A375 (cell line): ENCODE measurements at places on chromosomes 16 and 17. TPM values are rescaled to one million over a fixed set of nuclear protein-coding genes. Genes with fewer than 3 reads are reported as not detected.

Gene SCNN1B
- not detected in 2 replicates for total RNA-seq

Gene PPP1R1B
- 1.4 TPM in 2 replicates for total RNA-seq

Gene VAT1
- 93.3 and 111 TPM in 2 replicates for total RNA-seq

Gene RAB37
- 0.04 TPM in 1 of 2 replicates, not detected in the other for total RNA-seq

Gene RNF166
- 28.6 and 36.2 TPM in 2 replicates for total RNA-seq

Gene KRTAP4-1
- not detected in 2 replicates for total RNA-seq

Gene METTL9
- 96.0 and 104 TPM in 2 replicates for total RNA-seq

Gene DBF4B
- 10.3 and 11.7 TPM in 2 replicates for total RNA-seq

Gene WNK4
- total RNA-seq: 16.1 and 27.3 TPM in 2 replicates

Gene SLFN14
- total RNA-seq: not detected in 2 replicates

Gene TEX14
- 0.11 and 1.2 TPM in 2 replicates for total RNA-seq

Gene TNFSF12
- total RNA-seq: 0.45 and 0.66 TPM in 2 replicates

Gene KCNH4
- 0.03 and 0.04 TPM in 2 replicates for total RNA-seq

Gene TBC1D26
- not detected in 2 replicates for total RNA-seq

Gene HYDIN
- 0.11 and 0.34 TPM in 2 replicates for total RNA-seq

Gene HIRIP3
- 44.9 and 45.0 TPM in 2 replicates for total RNA-seq

Gene ZNF597
- total RNA-seq: 0.91 and 1.4 TPM in 2 replicates

Gene MYH8
- not detected in 2 replicates for total RNA-seq

Gene DUS1L
- 127 and 134 TPM in 2 replicates for total RNA-seq

Gene ITGA2B
- total RNA-seq: 0.05 and 0.34 TPM in 2 replicates

Gene CTF1
- total RNA-seq: not detected in 2 replicates
